ENCODE measurements at places on chromosomes 13 and 19. TPM values are rescaled to one million over a fixed set of nuclear protein-coding genes. Genes with fewer than 3 reads are reported as not detected.

KLK12 gene
- total RNA-seq, result not detected

- no peak for DNase-seq
Observed at GRCh38 chr13:44111701-44112100, 232.0 kb downstream of the LACC1 start.

- DNase-seq, result no peak
Observed at GRCh38 chr13:76756451-76756850, 129.8 kb downstream of the KCTD12 start.

- DNase-seq, result peak; percentile 49
Observed at GRCh38 chr19:35309481-35310279, 17.7 kb downstream of the MAG start.

CEACAM20 gene
- not detected for total RNA-seq

ZNF888 gene
- total RNA-seq, result 15.3 TPM

GPC6 gene
- total RNA-seq, result 112 TPM

GRCh38 chr13:21361123-21361522 lies 98.0 kb downstream of the ZDHHC20 start:
- no peak for DNase-seq

S1PR2 gene
- 36.9 TPM for total RNA-seq

- no peak for DNase-seq
Observed at GRCh38 chr13:112814905-112815585, 125.2 kb downstream of the ATP11A start.

PPP2R1A gene
- total RNA-seq, result 308 TPM

DNA sequence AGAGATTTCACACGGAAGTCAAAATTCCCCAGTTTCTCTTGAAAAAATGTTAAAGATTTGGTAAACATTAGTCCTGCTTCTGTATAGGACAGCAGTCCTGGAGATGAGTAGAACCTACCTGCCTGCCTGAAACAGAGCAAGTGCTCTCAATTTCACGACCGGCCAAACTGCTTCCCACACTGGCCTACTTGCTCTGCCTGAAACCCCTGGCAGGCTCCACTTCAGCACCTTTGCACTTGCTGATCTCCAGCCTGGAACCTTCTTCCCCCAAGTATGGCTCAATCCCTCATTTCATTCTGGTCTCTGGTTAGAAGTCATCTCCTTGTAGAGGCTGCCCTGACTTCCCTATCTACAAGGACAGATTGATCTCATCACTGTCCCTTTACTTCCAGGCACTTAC lies 271.4 kb downstream of the DLEU7 start:
- DNase-seq, result no peak

GAS6 gene
- 71.5 TPM for total RNA-seq

GRCh38 chr19:14023404-14024235 lies 4.3 kb upstream of the RLN3 start:
- no peak for DNase-seq

DNA sequence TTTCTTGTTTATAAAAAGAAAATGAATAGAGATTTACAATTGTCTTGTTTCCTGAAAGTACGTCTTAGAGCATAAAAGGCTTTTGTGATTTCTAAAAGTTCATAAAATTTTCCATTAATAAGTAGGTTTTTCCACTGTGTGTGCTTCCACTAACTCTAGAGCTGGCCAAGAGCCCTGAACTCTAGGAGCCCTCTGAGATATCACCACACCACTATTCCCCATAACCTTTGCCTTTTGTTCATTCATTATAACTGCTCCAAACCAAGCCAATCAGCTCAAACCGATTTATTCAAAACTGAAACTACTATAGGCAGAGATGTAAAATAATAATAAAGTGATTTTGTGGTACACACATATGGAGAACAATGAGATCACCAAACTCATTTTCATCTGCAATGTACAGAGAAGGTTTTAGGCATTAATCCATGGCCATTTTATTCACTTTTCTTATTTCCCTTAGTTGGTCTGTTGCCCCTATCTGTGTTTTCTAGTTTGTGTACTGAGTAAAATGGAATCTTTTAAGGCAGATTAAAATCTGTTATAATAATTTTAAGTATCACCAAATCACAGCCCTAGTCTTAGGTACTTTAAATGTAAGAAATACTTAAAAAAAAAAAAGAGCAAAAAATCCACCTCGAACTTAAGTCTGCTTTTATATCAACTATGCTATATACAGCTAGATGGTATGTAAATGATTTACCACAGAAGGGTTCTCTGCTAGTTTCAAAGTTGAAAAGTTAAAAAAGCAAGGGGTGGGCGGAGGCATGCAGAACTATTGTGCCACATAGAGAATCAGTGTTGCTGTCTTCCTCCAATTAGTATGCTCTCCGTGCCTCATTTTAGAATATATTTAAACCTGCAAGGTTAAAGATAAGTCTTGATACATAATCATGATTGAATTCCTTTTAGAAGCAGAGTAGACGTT lies 311.3 kb downstream of the KLF12 start:
- DNase-seq, result no peak

GRCh38 chr19:18893587-18894253 lies 2.2 kb downstream of the CERS1 start:
- no peak for DNase-seq

ZNF491 gene
- 4.7 TPM for total RNA-seq

FGF9 gene
- 20.9 TPM for total RNA-seq

SMIM44 gene
- total RNA-seq, result not detected

DNA sequence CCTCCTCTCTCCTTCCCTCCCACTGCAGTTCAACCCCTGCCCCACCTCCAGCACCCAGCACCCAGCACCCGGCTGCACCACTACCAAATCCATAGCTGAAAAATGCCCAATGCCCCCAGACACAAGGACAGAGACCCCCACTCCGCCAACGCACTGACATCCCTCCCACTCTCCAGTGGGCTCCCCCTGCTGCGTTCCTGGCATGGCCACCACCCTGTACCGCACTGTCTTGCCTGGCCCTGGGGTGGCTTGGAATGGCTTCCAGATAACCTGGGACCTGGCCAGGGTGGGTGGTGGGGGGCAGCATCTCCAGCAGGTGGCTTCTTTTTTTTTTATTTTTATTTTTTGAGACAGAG lies 5.8 kb upstream of the MKNK2 start:
- DNase-seq, result no peak

DNA sequence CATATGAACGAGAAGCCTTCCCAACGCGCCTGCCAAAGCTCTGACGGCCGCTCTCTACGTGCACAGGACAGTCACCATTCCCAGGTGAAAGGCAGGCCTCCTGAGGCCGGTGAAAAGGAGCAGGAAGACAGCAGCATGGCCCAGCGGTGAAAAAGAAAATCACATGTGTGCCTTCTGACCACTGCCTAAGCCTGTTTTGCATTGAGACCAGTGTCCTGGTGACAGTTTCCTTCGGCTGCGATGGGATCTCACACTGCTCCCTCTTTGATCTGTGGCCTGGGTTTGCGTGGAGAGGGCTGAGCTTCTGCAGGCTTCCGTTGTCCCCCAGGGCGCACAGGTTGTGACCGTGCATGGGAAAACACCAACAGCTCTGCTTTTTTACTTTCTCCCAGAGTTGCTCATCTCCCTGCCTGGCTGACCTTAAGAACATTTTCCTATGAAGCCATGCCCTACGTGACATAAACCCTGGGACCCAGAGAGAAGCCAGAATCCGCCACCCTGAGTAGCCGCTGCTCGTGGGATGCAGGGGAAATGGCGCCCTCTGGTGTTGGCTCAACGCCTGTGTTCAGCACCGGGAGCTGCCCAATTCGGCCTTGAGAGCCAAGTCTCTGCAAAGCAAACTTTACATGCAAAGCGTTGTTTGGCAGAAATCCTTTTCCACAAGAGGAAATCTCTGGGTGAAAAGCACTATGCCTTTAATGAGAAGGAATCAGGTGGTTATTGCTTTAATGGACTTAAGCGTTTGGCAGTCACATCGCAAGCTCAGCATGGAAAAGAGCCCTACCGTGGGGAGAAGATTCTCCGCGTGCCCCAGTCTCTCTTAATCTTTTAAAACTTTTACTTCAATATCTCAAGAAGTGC lies 112.2 kb upstream of the GPR12 start:
- DNase-seq, result peak; percentile 47

DNA sequence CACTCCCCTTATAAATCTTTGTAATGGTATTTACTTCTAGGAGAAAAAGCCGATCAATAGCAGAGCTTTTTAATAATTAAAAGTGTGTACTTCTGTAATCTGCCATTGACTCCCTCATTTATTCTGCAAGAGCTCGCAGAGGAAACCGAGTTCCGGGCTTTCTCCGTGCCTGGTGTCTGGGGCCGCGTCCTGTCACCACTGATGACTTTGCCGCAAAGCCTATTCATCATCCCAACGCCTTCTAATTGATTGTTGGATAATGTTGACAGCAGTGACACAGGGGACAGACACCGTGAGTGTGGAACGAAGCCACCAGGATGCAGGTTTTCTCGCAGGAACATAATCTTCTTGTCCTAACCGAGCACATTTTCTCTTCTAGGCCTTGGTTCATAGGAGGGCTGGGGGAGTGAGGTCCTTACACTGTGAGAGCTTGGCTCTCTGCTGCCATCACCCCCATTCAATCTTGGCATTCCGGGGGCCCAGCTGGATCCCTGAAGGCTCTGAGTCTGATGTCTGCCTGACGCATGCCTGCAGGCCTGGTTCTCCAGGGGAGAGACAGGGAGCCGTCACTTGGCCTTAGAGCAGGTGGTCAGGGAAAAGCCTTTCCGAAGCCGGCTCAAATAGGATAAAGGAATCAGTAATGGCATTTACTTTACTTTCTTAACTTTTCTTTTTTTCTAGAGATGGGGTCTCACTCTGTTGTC lies 110.3 kb downstream of the KDM4B start:
- no peak for DNase-seq

DNA sequence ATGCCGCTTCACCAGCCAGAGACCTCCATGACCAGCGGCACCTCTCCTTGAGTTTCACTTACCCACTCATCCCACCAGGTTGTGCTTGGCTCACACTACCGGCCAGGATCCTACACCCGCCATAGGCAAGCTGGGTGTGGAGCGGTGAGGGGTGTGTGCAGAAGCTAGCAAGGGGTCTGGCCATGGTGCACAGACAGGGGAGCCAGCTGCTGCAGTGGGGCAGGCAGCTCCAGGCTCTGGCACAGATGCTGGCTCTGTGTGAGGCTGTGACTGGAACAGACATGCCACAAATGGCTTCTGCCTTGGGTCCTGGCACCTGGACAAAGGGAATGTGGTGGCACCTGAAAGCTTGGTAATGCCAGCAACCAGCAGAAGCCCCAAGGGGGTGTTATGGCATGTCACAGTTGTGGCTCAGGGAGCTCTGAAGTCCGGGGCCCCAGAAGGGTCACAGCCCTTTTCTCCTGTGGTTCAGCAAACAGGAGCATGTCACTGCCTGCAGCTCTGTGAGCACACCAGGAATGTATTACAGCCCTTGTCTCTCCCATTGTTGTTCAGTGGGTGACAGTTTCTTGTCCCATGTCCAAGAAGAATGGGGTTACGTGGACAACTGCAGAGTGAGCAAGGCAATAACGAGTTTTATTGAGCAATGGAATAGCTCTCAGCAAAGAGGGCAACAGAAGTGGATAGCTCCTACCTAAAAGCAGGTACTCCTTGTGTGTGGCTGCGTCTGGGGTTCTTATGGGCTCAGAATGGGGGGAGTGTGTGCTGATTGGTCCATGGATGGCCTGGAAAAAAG lies 2791.0 kb upstream of the PCDH20 start:
- no peak for DNase-seq

- DNase-seq, result no peak
Observed at GRCh38 chr13:46605825-46606554, 53.0 kb downstream of the LRCH1 start.

DNA sequence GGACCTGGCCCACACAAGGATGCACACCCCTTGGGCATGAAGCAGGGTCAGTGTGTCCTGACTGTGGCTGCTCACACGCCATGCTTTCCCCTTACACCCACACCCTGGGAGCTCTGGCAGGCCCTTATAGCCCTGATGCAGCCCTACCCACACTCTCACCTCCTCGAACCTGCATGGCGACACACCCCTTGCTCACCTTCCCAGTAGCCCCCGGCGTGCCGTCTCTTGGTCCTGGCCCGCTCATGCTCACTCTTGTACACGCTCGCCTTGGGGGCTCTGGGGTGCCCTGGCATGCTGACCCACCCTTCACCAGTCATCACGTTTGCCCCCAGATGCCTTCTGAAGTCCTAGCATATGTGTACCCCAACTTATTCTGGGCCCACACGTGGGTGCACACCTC lies 56.1 kb downstream of the MAP4K1 start:
- no peak for DNase-seq

TPGS1 gene
- 32.3 TPM for total RNA-seq

DNA sequence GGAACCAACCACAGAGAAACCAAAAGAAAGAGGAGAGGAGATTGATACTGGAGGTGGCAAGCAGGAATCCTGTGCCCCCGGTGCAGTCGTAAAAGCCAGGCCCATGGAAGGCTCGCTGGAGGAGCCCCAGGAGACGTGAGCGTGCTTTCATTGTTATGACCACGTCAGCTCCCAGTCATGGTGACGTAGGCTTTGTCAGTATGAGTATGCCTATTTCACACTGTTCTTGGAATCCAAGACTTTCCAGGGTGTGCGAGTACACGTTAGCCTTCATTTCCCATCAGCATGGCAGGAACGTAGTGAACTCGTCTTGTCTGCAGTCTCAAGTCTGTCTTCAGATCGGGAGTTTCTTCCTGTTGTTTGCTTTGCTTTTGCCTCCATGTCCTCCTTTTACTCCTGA lies 15.4 kb upstream of the CHAMP1 start:
- no peak for DNase-seq

DNA sequence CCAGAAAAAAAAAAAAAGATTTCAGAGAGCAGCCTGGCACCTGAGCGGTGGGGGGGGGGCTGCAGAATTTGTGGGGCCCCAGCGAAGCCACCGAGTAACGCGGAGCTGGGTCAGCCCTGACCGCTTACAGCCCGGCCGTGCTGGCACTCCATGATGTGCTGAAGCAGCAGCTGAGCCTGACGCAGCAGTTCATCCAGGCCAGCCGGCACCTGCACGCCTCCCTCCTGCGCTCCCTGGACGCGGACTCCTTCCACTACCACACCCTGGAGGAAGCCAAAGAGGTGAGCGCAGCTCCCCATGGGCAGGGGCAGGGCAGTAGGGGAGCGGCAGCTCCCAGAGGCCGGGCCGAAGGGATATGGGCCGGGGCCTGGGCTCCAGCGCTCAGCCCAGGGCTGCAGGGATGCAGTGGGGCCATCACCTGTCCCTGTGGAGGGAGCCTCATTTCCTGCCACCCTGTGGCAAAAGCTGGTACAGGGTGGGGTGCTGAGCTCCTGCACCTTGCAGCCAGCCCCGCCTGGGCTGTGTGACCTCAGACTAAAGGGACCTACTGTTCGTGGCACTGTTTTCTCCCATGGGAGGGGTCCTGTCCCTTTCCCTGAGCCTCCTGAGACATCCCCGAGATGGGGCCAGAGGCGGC lies 18.3 kb downstream of the C19orf44 start:
- DNase-seq, result no peak

GRCh38 chr19:21463449-21464105 lies 41.8 kb upstream of the ZNF429 start:
- DNase-seq, result peak; percentile 65

Data from mesothelial cell of epicardium (in vitro differentiated cells).